Activated CD8-positive, alpha-beta memory T cell treated with anti-CD3 and anti-CD28 coated beads for 24 hours (primary cell): ENCODE measurements at places on chromosomes 5 and 9.

- no peak for DNase-seq
Measured at GRCh38 chr5:166726406-166726805, 1565.0 kb upstream of the WWC1 start.

GRCh38 chr9:34984049-34984448 is 5.5 kb upstream of the DNAJB5 start:
- DNase-seq = no peak

DNA sequence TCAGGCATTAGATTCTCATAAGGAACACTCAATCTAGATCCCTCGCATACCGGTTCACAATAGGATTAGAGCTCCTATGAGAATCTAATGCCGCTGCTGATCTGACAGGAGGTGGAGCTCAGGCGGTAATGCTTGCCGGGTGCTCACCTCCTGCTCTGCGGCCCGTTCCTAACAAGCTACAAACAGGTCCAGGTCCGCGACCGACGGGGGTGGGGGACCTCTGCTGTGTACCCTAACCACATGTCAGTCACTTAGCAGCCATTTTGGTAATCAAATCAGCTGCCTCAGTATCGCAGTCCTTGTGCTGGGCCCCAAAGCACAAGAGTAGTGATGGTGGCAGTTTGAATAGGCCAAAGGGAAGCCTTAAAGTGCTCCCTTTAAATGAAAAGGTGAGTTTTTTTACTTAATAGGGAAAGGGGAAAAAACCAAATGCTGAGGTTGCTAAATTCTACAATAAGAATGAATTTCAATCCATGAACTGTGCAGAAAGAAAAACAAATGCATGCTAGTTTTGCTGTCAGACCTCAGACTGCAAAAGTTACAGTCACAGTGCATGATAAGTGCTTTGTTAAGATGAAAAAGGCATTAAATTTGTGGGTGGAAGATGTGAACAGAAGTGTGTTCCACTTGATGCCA is 67.0 kb upstream of the TNPO1 start:
- no peak for DNase-seq

GRCh38 chr9:2367970-2368369 is 253.6 kb upstream of the VLDLR start:
- no peak for DNase-seq

- DNase-seq = no peak
Measured at GRCh38 chr9:120366644-120367019, 213.3 kb downstream of the CDK5RAP2 start.

- no peak for DNase-seq
Measured at GRCh38 chr5:38994324-38994927, 79.8 kb downstream of the RICTOR start.

GRCh38 chr5:132369474-132370180 is at the start of gene SLC22A5:
Gene SLC22A5 (plus strand): TSS chr5:132369710. CDS start chr5:132369973, 263 bp downstream.
- DNase-seq = peak; percentile 91
